ENCODE measurements at places on chromosomes 4 and X.

- no peak for DNase-seq
Observed at GRCh38 chr4:98203332-98204235, 57.6 kb upstream of the RAP1GDS1 start.

DNA sequence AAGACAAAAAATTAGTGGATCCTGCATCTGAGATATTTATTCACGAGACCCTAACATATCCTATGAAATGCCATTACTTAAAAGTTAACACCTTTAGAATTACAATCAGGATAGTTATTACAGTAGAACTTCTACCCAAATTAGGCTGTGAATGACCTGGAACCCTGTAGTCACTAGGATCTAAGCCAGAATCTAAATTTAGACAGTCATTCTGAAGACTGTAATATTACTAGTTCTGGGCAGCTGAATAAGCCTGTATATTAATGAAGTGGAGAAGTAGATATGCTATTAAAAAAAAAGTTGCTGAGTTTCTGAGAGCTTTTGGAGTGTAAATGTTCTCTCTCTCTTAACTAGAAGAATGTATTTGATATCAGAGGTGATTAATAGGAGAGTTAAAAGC is 67.0 kb downstream of the FAM13A start:
- no peak for DNase-seq

DNA sequence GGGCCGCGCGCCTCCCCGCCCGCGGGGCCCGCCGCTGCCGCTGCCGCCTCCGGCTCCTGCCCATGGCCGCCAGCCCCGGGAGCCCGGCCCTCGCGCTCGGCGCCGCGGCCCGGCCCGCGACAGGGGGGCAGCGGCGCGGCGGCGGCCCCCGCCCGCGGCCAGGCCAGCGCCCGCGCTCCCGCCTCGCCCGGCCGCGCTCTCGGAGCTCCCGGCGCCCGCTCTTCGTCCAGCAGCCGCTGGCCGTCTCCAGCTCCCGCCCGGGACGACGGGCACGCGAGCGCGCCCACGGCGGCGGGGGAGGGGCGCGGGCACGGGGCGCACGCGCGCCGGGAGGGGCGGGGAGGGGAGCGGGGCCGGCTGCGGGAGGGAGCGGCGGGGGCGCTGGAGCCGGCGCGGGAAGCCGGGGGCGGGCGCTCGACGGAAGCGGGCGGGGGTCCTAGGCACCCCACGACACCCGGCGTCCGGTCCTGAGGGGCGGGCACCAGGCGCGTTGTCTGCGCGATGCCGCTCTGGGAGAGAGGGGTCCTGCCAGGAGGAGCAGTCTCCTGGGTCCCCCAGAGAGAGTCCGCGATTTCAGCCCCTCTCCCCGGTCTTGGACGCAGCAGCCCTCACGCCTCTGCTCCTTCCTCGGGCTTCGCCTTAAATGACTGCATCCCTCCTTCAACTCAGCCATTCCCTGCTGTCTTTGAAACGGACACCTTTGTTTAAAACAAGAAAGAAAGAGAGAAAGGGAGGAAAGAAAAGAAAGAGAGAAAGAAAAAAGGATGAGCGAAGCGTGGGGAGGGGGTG is 490 bp upstream of the PDZD4 start:
- DNase-seq: no peak

DNA sequence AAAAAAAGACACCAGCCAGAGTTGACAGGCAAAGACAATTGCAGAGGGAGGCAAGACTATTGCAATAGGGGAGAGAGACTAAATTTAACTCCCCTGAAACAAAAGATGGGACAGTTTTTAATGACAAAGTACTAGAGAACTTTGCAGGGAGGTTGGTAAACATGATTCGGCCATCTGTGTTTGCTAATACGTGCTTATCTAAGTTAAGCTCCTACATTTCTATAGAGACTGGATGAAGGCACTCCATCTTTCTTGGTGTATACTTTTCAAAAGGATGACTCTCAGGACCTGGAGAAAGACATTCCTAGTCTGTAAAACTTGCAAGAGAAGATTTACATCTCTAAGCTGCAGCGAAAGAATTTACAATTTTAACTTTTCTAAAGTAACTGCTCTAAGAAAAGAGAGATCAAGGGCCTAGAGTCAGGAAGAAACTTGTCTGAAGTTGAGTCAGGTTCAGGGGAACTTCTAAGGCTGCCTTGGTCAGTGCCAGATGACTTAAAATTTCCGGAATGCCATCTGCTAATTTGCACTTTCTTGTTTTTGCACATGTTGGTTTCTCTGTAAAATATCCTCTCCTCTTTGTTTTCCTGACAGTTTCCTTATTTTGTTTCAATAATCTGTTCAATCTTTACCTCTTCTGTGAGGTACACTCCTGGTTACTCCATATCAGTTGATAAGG is 10.6 kb downstream of the ADAM29 start:
- DNase-seq: no peak

DNA sequence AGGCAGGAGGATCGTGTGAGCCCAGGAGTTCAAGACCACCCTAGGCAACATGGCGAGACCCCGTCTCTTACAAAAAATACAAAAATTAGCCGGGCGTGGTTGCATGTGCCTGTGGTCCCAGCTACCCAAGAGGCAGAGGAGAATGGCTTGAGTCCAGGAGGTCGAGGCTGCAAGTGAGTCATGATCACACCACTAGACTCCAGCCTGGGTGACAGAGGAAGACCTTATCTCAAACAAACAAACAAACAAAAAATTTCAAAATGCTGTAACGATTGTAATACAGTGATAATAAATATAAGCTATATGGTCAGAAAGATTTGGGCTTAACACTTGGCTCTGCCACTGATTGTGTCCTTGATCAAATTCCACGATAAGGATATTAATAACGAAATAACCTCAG is 24.2 kb downstream of the SLC25A4 start:
- DNase-seq: no peak

GRCh38 chr4:94690851-94691254 is 66.9 kb upstream of the BMPR1B start:
- DNase-seq: no peak

DNA sequence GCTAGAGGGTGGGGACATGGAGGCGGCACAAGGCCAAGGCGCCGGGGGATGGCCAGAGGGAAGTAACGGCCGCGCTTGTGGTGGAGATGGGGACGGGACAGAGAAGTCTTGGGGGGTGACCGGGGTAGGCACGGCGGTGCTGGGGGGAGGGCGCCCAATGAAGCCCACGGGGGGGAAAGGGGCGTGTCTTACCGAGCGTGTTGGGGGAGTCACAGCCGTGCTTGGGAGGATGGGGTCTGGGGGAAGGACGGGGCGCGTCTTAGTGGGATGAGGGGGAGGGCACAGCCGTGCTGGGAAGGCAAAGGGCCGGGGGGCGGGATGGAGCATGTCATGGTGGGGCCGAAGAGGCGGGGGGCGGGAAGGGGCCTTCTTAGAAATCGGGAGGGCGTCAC is 952 bp downstream of the ARSD start:
- DNase-seq: no peak

DNA sequence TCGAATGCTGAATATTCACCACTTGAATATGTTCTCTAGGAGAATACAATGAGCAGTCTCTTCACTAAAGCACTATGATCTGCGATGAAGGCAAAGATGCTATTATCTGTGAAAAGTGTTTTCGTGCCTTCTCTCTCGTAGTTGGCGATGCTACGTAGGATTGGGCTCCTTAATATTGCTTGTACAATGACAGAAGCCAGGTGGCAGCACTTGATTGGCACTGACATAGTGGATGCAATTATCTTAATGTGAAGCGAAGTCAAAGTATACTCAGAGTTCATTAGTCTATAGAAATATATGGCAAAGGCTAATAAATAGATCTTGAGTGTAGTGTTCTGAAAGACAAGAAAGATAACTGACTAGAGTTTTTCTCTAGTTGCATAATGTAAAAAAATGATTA is 1135.7 kb upstream of the AGA start:
- no peak for DNase-seq

- no peak for DNase-seq
Observed at GRCh38 chrX:99445336-99445735, 964.7 kb downstream of the PCDH19 start.

GRCh38 chr4:137390707-137391106 is 141.6 kb downstream of the PCDH18 start:
- no peak for DNase-seq

GRCh38 chr4:134668237-134668636 is 466.6 kb upstream of the PABPC4L start:
- DNase-seq: no peak

GRCh38 chr4:158821228-158821971 is 52.6 kb downstream of the FNIP2 start:
- no peak for DNase-seq

DNA sequence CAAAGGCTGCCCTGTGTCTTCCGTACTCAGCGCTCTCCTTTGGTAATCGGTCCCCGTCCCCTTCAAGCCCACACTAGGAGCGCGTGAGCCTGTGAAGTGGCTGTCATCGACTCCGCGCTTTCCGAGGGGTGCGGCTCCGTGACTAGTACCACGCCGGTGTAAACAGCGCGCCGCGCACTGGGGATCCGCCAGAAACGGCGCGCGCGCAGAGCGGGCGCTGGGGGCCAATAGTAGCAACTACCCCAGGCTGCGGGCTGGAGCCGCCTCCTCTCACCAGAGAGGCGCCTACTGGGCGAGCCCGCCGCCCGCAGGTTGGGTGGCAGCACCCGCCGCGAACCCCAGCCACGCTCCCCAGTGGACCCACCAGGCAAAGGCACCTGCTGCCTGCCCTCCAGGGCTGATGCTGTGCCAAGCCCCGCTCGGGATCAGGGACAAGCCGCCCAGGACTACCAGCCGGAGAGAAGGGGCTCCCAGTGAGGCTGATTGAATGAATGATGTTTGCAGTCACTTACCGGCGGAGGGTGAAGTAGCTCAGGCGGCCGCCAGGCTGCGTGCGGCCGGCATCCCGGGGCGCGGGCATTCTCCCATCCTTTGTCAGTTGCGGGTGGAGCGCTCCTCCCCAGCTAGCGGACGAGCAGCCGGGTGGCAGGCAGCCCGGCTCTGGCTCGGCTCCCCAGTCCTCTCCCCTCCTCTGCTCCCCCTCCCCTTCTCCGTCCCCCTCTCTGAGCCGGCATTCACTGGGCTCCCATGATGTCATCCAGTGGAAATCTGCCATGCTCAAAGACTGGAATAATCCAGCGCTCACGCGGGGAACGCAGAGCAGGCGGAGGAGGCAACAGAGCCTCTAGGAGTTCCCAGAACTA is 370.3 kb upstream of the SMIM31 start:
- DNase-seq: no peak

DNA sequence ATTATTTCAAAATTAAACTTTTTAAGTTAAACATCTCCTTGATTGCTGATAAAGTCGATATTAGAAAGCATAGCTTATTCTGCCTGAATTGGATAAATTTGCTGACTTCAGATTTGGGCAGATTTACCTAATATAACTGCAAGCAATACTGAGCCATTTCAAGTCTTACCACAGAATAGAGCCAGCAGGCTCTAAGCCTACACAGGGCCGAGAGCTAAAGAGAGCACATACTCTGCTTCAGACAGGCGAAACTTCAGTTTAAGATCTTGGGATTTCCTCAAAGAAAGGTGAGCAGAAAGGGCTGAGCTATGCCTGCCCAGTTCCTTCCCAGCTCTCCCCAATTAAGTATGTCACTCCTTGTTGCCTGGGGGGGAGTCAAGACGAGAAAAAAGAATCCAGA is 240.6 kb upstream of the NOCT start:
- no peak for DNase-seq

GRCh38 chrX:46577221-46578005 is 3.8 kb downstream of the CHST7 start:
- DNase-seq: no peak

DNA sequence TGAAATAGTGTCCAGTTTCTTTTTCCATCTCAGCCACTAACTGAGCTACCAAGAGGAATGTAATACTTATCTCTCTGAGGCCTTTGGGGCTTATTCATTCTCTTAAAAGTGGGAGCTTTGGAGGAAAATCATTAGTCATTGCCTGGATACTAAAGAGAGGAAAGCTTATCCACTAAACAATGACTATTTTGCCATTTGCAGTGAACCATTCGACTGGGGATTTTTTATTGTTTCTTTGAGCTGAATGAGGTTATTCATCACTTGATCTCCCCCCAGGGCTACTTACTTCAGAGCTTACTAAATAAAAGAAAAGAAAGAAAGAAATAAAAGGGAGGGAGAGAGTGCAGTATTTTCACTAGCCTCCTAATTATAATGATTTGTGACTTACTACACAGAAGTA is 1329.5 kb upstream of the TENM3 start:
- DNase-seq: no peak

- DNase-seq: no peak
Observed at GRCh38 chr4:36053930-36054329, 190.4 kb downstream of the ARAP2 start.

- DNase-seq: no peak
Observed at GRCh38 chr4:28225050-28225449, 1364.4 kb downstream of the STIM2 start.

- DNase-seq: no peak
Observed at GRCh38 chrX:37873220-37873619, 25.8 kb upstream of the DYNLT3 start.

- no peak for DNase-seq
Observed at GRCh38 chr4:151407466-151408379, 1.3 kb upstream of the FHIP1A start.

GRCh38 chr4:105619188-105619931 is 66.9 kb downstream of the ARHGEF38 start:
- DNase-seq: peak; percentile 85

- peak; percentile 11 for DNase-seq
Observed at GRCh38 chrX:74015379-74016019, 288.5 kb upstream of the ZCCHC13 start.

DNA sequence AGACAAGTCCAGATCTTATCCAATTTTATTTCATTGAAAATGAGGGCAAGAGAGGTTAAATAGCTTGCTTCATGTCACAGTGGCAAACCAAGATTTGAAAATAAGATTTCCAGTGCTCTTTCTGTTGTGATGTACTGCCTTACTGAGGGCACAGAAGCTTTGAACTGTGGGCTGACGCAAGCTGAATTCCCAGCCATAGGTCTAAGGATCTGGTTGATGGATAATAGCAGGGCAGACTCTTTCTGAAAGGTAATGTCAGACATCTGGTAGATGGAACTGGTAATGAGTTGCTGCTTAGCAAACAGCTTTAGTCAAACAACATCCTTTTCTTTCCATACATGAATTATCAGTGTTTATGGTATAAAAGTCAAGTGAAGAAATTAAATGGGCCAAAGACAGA is 193.9 kb upstream of the RASGEF1B start:
- DNase-seq: no peak

Data from NCI-H2029 (cell line).